ENCODE measurements at places on chromosomes 7 and 10.

GRCh38 chr10:112811741-112812551, 138.1 kb upstream of the TCF7L2 start:
- peak; percentile 95 for DNase-seq

GRCh38 chr10:125550362-125550761, 132.6 kb downstream of the TEX36 start:
- no peak for DNase-seq

GRCh38 chr7:100413346-100413745, 15.2 kb downstream of the ZCWPW1 start:
- DNase-seq = no peak

DNA sequence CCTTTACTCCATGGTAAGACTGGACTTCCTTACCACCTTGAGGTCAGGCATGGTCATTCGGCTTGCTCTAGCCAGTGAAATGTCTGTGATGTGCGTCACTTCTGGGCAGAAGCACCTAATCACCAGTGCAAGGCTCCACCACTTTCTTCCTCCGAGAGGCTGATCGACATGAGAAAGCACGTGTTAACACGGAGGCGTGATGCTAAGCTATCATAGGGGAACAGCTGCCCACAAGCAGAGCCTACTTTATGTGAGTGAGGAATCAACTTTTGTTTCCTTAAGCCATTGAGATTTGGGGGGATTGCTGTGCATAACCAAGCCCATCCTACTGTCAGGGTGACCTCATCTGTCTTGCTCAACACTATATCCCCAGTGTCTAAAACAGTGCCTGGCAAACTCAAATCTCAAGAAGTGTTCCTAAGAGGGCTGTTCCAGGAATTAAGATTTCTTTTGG, 23.1 kb upstream of the SAR1A start:
- no peak for DNase-seq

DNA sequence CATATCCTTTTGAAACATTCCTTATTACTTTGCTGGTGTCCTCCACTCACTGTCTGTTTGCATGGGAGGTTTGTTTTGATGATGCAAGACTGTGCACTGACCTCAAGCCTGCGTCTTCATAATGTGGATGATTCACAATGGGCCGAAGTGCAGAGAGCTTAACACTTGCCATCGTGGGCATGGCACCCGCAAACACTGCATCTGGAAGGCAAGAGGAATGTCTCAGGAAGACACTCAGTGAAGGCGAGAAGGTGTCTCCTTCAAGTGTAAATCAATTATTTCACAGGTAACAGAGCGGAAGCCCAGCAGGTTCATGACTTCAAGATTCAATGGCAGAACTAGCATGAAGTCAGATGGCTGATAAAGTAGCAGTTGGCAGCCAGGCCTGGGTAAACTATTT, 98.1 kb downstream of the DPY19L1 start:
- peak; percentile 36 for DNase-seq

DNA sequence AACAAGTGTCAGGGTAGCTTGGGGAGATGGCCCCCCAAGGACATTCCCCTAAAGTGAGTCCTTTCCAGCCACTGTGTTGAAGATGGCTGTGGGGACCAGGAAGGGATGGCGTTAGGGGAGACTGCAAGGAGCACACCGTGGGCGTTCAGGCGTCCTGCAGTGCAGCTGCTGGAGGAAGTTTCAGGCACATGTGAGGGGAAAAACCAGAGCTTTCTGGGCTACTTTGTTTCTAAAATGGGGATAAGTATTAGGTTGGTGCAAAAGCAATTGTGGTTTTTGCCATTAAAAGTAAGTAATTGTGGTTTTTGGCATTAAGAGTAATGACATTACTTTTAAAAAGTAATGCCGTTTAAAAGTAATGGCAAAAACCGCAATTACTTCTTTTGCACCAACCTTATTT, 14.3 kb downstream of the PRF1 start:
- DNase-seq = no peak

- no peak for DNase-seq
Observed at GRCh38 chr10:77455561-77455960, 182.0 kb downstream of the KCNMA1 start.

GRCh38 chr7:149500201-149500600, 2.6 kb upstream of the ZNF746 start:
- no peak for DNase-seq
